ENCODE measurements at places on chromosomes 1 and 21.

GRCh38 chr1:37332126-37332525 is 142.3 kb upstream of the ZC3H12A start:
- DNase-seq: no peak

DNA sequence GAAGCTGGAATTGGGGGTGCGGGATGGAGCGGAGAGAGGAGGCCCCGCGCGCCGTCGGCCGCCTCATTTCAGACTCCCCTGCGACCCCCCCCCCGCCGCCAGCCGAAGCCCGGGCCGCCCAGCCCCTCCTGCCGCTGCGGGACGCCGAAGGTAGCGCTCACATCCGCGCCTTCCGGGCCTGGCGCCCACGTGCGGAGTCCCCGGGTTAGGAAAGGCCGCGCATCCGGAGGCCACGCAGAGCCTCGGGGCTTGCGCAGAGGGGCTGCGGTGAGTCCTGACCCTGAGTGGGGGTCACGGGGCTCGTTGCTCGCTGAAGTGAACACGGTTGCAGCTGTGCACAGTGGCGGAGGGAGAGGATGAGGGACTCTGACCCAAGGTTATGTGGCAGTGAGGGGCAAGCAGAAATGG is 552 bp upstream of the ZNF496 start:
- peak; percentile 41 for DNase-seq

DNA sequence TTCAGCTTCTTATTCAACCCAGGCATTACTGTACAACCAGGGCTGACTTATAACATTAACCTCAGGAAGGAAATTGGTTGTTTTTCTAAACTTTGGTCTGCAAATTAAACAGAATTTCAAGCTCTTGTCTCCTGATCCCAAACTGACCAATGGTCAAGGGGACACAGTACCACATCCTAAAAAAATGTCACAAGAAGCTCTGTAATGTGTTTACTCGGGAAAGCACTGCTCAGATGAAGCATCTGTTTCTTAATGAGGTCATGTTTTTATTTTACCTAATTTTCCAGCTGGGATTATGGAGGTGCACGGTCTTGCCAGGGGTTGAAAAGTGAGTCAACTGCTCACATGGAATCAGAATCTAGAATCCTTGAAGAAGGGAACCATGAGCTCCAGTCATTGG is 18.7 kb downstream of the ADAMTS5 start:
- DNase-seq: no peak

GRCh38 chr1:153956997-153957715 is 1.3 kb downstream of the CRTC2 start:
- no peak for DNase-seq

DNA sequence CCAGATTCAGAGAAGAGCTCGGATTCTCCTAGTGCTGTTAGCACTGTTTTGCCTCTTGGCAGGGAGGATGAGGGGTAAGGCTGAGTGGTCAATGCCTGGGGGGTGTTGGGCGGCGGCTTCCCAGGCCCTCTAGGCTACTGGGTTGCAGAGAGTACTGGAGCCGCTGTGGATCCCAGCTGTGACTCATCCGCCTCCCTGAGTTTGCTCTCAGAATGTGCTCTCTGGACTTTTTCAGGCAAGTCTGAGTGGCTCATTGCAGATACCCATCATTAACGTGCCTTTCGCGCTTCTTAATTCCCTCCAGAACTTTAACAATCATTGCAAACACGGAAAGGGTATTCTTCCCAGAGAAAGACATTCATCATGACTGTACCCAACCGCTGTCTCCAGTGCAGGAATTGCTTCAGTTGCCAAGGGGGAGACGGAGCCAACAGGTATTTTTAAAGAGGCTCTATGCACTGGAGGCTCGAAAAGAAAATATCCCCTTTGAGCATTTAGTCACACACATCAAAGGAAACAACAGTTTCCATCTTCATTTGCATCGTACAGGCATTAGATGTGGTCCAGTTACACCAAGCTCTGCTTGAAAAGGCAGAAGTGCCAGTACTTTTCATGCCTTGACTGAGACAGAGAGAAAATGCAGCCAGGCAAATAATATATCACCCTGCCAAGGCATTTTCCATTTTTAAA is 14.4 kb upstream of the CAMTA1 start:
- DNase-seq: peak; percentile 14

GRCh38 chr1:46613661-46614603 is 2.7 kb downstream of the MOB3C start:
- DNase-seq: no peak

DNA sequence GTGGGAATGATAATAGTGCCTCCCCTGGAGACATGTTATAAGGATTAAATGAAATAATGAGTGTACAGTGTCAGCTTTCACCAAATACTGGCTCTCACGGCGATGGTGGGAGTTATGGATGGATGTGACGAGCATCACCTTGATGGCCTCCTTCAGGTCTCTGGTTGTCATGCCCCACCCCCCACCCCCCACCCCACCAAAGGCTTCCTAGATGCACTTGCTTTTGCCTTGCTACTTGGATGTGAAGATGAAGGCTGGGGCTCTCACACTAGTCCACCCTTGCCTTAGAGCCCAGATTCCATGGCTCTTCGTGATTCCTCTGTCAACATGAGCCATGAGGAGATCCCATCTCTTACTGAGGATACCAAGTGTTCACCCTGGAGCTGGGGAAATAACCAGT is 412.3 kb downstream of the NPHP4 start:
- DNase-seq: no peak

DNA sequence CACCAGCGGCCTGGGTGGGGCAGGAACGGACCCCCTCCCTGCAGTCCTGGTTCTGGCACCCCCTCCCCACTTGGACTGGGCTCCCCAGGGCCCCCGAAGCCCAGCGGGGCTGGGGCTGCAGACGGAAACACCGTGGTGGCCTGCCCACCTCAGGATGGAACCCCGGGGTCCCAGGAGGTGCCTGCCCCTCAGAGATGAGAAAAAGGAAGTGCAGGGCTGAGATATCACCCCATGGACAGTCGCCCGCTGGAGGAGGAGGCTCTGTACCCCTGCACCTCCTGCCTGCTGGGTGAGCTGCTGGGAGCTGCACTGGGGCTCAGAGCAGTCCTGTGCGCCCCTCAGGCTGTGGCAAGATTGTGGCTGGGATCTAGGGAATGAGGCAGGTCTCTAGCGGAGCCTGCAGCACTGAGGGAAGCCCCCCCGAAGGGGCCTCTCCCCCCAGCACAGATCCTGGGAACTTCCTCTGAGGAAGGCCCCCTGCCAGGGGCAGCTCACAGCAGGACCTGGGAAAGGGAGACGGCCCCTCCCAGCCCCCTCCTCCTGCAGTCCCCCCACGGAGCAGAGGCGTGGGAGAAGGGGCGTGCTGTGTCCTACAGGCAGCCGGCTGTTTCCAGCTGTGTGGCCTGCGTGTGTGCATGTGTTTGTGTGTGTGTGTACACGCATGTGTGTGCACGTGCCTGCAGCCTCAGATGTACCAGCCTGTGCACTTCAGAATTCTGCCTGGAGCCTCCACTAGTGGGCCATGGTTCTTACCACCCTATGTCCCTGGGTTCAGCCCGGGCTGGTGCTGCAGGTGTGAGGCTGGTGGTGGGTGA is 6.9 kb downstream of the AGRN start:
- no peak for DNase-seq

GRCh38 chr1:220556641-220557040 is 28.7 kb downstream of the MARK1 start:
- DNase-seq: no peak

DNA sequence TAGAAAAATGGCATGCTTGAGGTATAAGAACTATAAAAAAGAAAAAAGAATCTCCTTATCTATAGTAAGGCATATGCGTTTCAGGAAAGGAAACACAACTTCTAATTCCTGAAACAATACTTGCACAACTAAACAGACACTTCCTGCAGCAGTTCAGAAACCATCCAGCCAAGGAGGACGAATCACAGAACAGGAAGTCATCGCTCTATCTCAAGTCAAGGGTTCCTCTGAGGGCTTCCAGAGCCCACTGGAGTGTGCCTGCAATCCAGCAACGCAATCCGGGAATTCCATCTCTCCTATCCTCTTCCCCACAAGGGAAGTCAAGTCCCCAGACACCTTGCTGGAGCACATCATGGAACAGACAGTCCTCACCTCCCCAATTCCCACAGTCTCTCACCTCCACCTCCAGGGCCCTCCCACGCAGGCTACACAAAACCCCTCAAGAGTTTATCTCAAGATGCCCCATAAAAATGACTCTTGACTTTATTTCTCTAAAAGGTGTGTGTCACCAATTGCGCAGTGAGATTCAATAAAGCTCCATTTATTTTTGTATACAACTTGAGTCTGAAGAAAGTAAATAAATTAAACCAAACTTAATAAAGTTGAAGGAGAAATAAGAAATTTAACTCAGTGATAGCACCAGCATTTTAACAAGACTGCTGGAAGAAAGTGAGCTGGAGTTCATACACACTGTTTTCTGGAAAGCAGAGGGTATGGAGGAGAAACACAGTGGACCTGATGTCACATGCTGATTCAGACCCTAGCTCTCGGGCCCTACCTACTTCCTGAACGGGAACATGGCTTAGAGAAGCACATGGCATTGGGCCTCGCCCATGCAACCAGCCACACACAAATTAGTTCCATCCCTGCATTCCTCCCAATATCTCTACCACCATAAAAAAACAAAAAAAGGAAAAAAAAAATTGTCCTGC is 39.9 kb downstream of the SIPA1L2 start:
- no peak for DNase-seq

GRCh38 chr1:29664711-29665110 is 428.4 kb downstream of the PTPRU start:
- no peak for DNase-seq

DNA sequence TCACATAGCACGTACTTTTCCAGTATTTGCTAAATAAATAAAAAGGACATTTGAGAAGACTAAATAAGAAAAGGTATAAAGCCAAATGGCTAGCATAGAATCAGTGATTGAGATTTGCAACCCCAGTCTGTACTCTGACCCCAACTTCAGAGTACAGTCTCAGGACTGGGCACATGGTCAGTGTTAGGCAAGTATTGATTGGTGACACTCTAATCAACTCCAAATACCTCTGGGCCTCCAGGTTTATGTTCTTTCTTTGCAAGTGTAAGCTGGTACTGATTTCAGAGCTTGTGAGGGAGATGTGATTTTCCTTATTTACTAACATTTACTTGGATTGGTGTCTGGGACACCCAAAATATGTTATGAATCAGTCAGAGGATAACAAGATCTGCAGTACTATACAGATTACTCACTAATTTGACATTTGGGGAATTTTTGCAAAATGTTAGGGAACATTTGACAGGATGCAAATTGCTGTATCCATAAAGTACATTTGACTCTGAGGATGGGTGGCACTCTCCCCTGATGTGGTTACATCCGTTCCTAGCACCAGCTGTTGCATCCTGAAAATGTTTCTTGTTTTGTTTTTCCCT is 34.2 kb downstream of the LMO4 start:
- no peak for DNase-seq

DNA sequence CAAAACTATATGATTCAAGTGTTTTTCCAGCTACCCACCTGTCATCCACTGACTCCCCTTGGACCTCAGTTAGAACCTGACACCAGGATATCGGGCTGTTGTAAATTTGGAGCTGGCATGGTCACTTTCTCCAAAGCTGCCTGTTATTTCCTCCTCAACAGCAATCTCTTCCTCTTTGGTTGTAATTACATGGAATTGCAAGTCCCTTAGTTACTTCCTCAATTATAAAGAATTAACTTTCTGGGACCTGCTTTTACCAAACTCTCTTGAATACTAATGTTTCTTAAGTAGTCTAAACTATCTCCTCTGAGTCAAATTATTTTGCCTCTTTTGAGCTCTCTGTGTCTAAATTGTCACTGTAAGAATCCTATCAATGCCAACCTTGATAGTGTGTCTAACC is 150.3 kb upstream of the SGIP1 start:
- DNase-seq: no peak

- DNase-seq: no peak
Observed at GRCh38 chr1:89802051-89802450, 18.8 kb upstream of the LRRC8D start.

DNA sequence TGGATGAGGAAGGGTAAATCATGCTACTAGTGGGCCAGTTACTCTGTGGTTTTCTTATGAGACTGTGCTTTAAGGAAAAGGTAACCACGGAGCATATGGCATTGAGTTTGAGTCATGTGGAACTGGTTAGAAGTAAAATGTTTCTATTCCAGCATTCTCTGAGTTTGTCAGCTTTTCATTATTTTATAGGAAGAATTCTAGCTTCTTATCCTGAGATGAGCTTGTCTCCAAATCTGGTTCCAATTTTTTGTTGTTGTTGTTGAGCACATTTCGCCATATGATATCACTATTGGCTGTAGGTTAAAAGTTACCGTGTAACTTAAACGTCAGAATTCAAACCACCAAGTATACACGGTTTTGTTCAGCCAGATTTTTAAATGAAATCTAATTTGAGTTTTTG is 69.9 kb downstream of the ATF6 start:
- no peak for DNase-seq

DNA sequence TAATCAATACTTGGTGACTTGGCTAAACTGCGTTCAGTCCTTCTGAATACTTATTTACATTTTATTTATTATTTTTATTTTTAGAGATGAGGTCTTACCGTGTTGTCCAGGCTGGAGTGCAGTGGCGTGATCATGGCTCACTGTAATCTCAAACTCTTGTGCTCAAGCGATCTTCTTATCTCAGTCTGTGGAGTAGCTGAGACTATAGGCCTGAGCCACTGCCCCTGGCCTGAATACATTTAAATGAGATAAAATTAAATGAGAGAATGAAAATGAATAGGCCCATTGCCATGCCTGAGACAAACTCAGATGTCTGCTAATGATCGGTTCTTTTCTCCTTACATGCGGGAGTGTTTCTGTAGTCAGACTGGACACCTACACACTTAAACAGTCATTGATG is 86.0 kb downstream of the GALNT2 start:
- no peak for DNase-seq

- DNase-seq: no peak
Observed at GRCh38 chr1:226461087-226461486, 53.2 kb upstream of the PARP1 start.

- no peak for DNase-seq
Observed at GRCh38 chr1:220425852-220426251, 102.1 kb upstream of the MARK1 start.

DNA sequence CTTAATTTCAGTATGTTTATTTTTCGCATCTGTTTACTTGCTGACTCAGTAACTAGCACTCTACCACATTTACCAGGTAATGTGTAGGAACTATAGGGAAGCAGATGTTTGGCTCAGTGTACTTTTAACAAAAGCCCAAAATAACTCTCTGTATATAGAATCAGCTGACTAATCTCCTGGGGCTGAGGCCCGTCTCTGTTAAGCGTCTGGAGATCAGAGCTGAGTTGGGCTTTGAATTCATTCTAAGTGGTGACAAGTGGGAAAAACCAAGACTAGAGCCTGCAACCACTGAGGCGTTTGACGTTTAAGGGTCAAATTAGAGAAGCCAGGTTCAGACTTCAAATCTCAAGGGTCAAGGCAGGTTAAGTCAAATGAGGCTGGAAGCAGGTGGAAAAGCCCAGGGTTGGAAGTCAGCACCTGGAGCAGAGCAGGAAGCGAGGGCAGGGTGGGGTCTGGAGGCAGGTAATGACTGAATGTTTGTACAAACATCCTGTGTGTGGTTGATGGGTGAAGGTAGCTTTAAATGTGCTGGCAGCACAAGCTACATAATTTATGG is 56.8 kb upstream of the LYST start:
- no peak for DNase-seq

- DNase-seq: no peak
Observed at GRCh38 chr1:32651461-32652073, 559 bp downstream of the RBBP4 start.
